Glutamatergic neuron (in vitro differentiated cells): ENCODE measurements at places on chromosomes 1 and 21. TPM values are rescaled to one million over a fixed set of nuclear protein-coding genes. Genes with fewer than 3 reads are reported as not detected.

- no peaks in the 10 kb centered on the region for H3K27me3 ChIP-seq
- no peak overlapping the region for H3K27ac ChIP-seq
- no peak for DNase-seq
- no peak overlapping the region for H3K4me3 ChIP-seq
These were observed 32.8 kb downstream of the ZC3H11B start for GRCh38 chr1:219580009-219580676.

- DNase-seq, result no peak
- no peaks in the 10 kb centered on the region for H3K36me3 ChIP-seq
- H3K27ac ChIP-seq, result peak overlapping the region; percentile 11
- H3K27me3 ChIP-seq, result peaks cover 1% of the 10 kb centered on the region
These were observed 22.9 kb downstream of the DYRK1A start for GRCh38 chr21:37389456-37389855.

DNA sequence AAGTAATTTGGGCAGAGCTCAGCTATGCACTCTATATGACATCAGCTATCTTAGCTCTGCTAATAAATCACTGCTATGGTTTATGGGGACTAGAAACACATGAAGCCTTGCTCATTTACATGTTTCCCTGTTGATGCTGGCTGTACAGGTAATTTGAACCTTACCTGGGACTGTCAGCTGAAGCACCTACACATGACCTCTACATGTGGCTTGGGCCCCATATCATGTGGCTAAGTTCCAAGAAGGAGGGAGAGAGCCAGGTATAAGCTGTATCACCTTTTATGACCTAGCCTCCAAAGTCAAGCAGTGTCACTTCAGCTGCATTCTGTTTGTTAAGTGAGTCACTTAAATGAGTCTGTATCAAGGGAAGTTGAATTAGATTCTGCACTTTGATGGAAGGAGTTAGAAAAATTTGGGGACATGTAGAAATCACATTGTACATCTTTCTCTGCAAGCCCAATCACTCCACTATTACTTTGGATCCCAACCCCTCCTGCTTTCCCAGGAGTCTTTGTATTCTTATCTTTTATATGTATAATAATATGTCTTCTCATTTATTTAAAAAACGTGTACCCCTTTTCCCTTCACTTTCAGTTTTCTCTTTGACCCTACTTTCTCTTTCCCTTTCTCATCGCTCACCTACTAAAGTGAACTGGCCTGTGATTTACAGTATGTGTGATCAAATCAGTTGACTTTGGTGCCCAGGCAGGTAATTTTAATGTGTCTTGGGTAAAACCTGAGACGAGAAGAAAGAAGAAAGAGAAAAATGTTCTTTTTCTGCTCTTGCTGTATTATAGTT is 53.4 kb upstream of the PRKACB start:
- H3K27ac ChIP-seq, result no peak overlapping the region
- H3K4me3 ChIP-seq, result no peak overlapping the region

GRCh38 chr1:25040122-25040685 is 110.1 kb upstream of the RUNX3 start:
- no peak overlapping the region for H3K27ac ChIP-seq
- H3K36me3 ChIP-seq, result peaks cover 7% of the 10 kb centered on the region
- H3K4me3 ChIP-seq, result no peak overlapping the region
- no peaks in the 10 kb centered on the region for H3K4me1 ChIP-seq

- H3K4me1 ChIP-seq, result peaks cover 3% of the 10 kb centered on the region
- DNase-seq, result no peak
- H3K36me3 ChIP-seq, result no peaks in the 10 kb centered on the region
- H3K4me3 ChIP-seq, result no peak overlapping the region
These were observed 23.6 kb upstream of the ZNF362 start for GRCh38 chr1:33232716-33233115.

DNA sequence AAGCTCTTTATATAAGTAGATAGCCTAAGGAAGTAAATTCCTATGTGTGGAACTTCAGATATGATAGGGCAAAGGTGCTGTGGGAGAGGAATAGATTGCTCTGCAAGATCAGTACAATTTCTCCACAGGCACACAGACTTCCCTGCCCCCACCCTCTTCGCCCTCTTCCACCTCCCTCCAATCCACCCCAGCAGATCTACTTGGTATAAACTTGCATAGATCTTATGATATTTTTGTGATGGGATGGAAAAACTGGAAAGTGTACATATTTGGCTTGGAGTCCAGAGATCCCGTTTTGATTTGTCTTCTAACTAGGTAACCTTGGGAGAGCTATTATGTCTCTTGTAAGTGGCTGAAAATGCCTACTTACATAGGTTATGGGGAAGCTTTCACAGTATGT is 586.3 kb upstream of the USP24 start:
- no peak overlapping the region for H3K27ac ChIP-seq
- no peaks in the 10 kb centered on the region for H3K36me3 ChIP-seq
- H3K27me3 ChIP-seq, result no peaks in the 10 kb centered on the region
- DNase-seq, result no peak

GRCh38 chr1:214603819-214604252 is 841 bp downstream of the CENPF start:
- H3K4me1 ChIP-seq, result peaks cover 6% of the 10 kb centered on the region
- peak overlapping the region; percentile 93 for H3K4me3 ChIP-seq
- no peak for DNase-seq
- peaks cover 4% of the 10 kb centered on the region for H3K27me3 ChIP-seq

DNA sequence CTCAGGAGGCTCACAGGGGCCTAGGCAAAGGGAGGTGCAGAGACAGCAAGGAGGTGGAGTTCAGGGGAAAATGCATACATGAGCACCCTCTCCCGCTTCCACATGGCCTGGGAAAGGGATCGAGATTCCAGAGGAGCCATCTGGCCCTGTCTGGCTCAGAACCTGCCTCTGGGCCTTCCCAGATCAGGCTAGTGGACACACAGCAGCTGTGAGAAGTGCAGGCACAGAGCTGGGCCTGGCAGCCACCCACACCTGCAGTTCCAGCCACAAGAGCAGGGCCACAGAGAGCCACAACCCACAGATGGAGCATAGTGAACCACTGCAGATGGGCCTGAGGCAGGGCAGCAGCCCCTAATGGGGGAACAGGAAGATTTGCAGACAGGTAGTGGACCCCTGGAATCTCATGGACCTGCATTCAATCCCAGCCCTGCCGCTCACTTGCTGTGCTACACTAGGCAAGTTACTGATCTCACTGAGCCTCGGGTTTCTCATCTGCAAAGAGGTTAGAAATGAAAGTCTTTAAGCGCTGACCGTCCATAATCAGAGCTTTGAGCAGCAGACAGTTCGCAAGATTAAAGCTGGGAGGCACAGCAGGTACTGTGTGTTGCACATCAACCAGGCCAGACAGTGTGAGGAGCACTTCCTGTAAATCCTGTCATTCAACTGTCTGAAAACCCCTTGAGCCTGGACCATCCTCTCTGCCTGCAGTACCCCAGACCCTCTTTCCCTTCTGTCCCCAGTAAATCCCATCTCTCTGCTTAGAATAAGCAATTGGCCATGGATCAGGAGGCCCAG is 58.0 kb downstream of the MATN1 start:
- H3K27me3 ChIP-seq, result peaks cover 10% of the 10 kb centered on the region
- peaks cover 25% of the 10 kb centered on the region for H3K4me1 ChIP-seq
- H3K4me3 ChIP-seq, result no peak overlapping the region
- H3K27ac ChIP-seq, result no peak overlapping the region
- H3K36me3 ChIP-seq, result no peaks in the 10 kb centered on the region

DNA sequence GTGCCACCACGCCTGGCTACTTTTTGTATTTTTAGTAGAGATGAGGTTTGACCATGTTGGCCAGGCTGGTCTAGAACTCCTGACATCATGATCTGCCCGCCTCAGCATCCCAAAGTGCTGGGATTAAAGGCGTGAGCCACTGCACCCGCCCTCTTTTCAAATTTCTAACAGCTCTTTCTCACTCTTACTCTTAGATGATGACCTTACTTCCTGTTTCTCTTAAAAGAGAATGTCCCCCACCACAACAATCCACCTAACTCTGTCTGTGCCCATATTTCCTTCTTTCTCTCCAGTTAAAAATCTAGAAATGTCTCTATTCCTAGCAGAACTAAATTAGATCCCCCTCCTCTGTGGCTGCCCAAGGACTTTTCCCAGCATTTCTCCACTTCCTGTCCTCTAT is 46.6 kb upstream of the RGS2 start:
- H3K27ac ChIP-seq, result no peak overlapping the region
- H3K4me1 ChIP-seq, result no peaks in the 10 kb centered on the region
- no peaks in the 10 kb centered on the region for H3K36me3 ChIP-seq
- no peak overlapping the region for H3K4me3 ChIP-seq
- no peak for DNase-seq

DNA sequence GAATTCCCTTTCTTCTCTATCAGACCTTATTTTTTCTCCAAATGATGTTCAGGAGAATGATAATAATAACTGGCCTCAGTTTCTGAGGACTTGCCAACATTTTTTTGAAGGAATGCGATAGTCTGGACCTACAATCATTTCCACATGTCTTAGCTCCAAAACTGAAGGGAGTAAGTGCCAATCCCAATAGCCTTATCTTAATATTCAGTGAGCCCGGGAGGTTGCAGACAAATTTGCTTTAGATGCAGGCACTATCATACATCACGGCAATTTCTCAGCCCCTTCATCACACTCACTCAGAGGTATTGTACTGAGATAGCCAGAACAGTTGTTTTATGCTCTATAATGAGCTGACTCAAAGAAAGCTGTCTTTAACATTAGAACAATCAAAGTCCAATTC is 796.9 kb downstream of the ADGRL2 start:
- H3K36me3 ChIP-seq, result no peaks in the 10 kb centered on the region
- H3K4me1 ChIP-seq, result no peaks in the 10 kb centered on the region
- no peak for DNase-seq
- no peaks in the 10 kb centered on the region for H3K27me3 ChIP-seq
- H3K4me3 ChIP-seq, result no peak overlapping the region

GRCh38 chr1:223326776-223327175 is 37.2 kb downstream of the SUSD4 start:
- DNase-seq, result no peak
- no peak overlapping the region for H3K27ac ChIP-seq
- H3K27me3 ChIP-seq, result peaks cover 3% of the 10 kb centered on the region
- H3K4me3 ChIP-seq, result no peak overlapping the region
- H3K36me3 ChIP-seq, result no peaks in the 10 kb centered on the region

- DNase-seq, result no peak
- peak overlapping the region; percentile 84 for H3K27ac ChIP-seq
- no peaks in the 10 kb centered on the region for H3K36me3 ChIP-seq
- peaks cover 4% of the 10 kb centered on the region for H3K27me3 ChIP-seq
These were observed 303.6 kb downstream of the KCNH1 start for GRCh38 chr1:210830034-210831028.

DNA sequence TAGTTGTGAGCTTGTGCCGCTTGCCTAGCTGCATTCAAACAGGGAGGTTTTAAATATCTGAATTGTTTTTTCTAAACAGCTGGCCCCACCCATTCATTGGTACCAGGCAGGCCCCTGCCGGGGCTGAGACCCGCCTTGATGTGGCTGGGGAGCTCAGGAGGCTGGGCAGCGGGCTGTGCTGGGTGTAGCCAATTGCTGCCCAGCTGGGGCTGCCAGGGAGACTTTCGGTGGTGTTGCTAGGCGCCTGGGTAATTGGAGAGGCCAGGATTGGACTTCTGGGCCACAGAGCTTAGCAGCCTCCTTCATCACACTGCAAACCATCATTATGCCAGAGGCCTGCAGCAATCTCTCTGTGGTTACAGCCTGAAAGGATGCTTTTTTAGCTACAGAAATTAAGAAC is 12.2 kb downstream of the RHBDL2 start:
- peaks cover 2% of the 10 kb centered on the region for H3K27me3 ChIP-seq
- DNase-seq, result peak; percentile 17
- H3K4me1 ChIP-seq, result no peaks in the 10 kb centered on the region
- H3K27ac ChIP-seq, result no peak overlapping the region

- no peaks in the 10 kb centered on the region for H3K36me3 ChIP-seq
- H3K4me1 ChIP-seq, result peaks cover 3% of the 10 kb centered on the region
- no peak for DNase-seq
- H3K27me3 ChIP-seq, result no peaks in the 10 kb centered on the region
These were observed 7.7 kb upstream of the SYNJ1 start for GRCh38 chr21:32735524-32735923.

- DNase-seq, result no peak
- H3K27ac ChIP-seq, result no peak overlapping the region
- H3K4me3 ChIP-seq, result no peak overlapping the region
- H3K4me1 ChIP-seq, result peaks cover 8% of the 10 kb centered on the region
These were observed 27.6 kb upstream of the SNX27 start for GRCh38 chr1:151584278-151584677.

DNA sequence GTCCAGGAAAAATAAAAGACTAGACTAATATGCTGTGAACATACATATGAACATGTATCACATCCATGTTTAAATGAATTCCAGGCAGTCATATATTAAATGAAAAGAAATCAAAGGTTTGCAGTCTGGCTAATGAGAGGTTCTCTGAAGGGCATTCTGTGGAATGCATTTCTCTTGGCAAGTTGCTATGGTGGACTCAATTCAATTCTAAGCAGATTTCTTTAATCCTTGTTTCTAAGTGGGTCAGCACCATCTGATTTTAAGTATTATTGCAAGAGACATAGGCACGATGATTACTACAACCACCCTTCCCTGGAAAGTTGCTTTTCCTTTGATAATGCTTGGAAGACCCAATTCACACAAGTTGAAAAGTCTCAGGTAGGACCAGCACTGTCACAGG is 23.9 kb upstream of the ABCA4 start:
- no peaks in the 10 kb centered on the region for H3K27me3 ChIP-seq
- DNase-seq, result no peak
- H3K4me1 ChIP-seq, result no peaks in the 10 kb centered on the region
- H3K4me3 ChIP-seq, result no peak overlapping the region
- H3K36me3 ChIP-seq, result no peaks in the 10 kb centered on the region

The IL6R gene
- 1.6 TPM for total RNA-seq

The CD1E gene
- not detected for total RNA-seq

The OR2M2 gene
- not detected for total RNA-seq

The URB1 gene
- 15.5 TPM for total RNA-seq

The VWA5B1 gene
- total RNA-seq, result 0.10 TPM

The TNFSF4 gene
- total RNA-seq, result 0.34 TPM

The RPTN gene
- not detected for total RNA-seq

The LENEP gene
- total RNA-seq, result 1.3 TPM

The GNG4 gene
- 124 TPM for total RNA-seq

The TLR5 gene
- total RNA-seq, result not detected
